ENCODE measurements at places on chromosomes 2 and 18.

GRCh38 chr2:40287195-40287594 is 164.7 kb downstream of the SLC8A1 start:
- peak; percentile 71 for DNase-seq

GRCh38 chr2:221704442-221704841 is 132.3 kb upstream of the EPHA4 start:
- no peak for DNase-seq

DNA sequence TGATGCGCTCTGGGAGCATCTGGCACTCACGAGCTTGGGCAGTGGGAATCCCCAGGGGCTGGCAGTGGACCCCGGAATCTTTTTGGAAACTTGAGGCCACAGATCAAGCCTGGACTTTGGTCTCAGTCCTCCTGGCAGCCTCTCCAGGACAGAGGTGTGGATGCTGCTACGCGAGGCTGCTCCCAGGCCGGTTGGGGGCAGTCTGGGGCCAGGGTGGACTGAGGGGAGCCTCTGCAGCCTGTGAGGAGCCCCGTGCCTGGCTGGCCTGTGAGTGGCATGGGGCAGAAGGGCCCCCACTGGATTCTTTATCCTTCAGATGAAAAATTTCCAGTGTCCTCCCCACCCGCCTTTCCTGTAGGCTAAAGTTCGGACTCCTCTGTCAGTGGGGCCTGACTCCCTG is 12.7 kb upstream of the DES start:
- DNase-seq, result no peak

DNA sequence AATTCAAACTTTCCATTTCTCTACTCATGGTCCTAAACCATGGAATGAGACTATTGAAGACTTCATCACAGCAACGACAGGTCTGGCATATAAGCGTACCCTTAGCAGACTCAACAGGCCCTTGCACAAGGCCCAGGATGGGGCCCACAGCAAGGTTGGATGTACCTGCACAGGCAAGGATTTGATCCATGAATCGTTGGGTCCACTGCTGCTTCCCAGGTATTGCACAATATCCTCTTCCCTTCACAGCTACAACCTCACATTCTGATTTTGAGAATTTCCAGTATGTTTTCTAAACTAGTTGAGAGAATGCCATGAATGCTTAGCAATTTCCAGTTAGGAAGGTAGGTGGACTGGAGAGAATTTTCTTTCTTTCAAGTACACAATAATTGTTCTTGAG is 515.8 kb downstream of the SUCLG1 start:
- DNase-seq, result no peak

DNA sequence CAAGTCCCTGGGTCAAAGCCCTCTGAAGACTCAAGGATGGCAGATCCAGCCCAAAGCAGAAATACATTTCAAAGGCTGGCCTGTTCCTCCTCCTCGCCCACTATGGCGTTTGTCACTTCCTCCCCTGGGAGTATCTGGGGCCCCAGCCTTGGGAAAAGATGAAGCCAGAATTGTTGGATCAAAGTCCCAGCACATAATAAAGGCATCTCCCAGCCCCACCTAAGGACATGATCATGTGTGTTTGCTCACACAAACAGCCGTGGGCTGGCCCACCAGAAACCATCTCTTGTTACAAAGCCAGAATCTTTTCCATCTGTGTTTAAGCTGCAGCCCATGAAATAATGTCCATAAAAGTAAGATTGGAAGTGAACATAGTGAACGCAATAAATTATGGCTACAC is 50.1 kb upstream of the HAAO start:
- no peak for DNase-seq

- no peak for DNase-seq
Measured at GRCh38 chr2:207481924-207482323, 47.8 kb upstream of the CREB1 start.

GRCh38 chr2:239081622-239082021 is 233.7 kb downstream of the TWIST2 start:
- no peak for DNase-seq

GRCh38 chr2:159290289-159290907 is 3.9 kb upstream of the WDSUB1 start:
- DNase-seq, result peak; percentile 17

GRCh38 chr2:43100883-43101662 is 125.3 kb downstream of the ZFP36L2 start:
- no peak for DNase-seq

DNA sequence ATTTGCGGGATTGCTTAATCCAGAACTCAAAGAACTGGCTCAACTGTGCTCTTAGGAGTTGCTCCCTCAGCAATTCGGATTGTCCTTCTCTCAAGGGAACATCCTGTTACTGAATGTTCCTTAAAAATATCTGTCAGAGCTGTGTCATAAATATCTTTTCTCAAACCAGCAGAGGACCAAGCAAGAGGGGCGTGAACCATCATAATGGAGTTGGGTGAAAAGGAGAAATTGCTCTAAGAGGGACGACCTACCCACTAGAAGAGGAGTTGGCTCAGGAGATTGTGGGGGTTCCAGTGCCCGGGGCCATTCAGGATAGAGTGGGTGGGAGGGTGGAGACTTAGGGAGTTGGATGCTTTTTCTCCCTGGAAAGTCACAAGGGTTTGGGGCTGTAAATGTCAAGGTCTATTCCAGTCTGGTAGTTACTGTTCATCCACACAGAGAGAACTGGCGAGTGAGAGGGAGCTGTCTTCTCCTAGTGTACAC is 59.5 kb downstream of the MERTK start:
- no peak for DNase-seq

- DNase-seq, result no peak
Measured at GRCh38 chr2:85318222-85319074, 9.3 kb downstream of the TGOLN2 start.

DNA sequence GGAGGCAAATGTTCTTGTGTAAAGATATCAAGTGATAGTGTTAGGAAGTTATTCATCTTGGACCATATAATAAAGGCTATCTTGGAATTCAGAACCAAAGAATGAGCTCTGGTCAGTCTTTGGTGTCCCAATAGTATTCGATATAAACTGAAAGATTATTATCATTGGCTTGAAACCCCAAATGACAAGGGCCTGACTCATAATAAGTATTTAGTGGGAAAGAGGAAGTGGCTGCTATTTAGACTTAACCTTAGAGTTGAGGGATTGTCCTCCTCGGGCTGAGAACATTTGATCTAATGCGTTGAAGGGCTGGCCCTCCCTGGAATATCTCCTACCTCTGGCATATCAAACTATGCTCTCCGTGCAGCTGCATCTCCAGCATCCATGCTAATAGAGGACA is 67.5 kb downstream of the CDH20 start:
- no peak for DNase-seq

DNA sequence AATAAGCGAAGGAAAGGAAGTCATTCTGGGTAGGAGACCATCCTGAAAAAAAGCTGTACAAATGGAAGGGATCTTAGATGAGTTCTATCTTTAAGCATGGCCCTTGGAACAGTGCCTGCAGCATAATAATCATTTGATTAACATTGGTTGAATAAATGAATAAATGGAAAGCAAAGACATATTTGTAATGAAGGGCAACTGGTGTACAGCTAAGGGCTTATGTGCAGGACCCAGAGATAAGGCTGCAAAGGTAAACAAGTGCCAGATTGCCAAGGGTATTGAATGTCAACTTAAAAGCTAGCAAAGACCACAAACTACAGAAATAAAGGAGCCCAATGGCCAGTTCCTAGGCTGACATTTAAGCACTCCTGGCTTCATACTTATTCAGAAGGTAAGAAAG is 19.4 kb downstream of the IMMT start:
- DNase-seq, result no peak

- DNase-seq, result peak; percentile 57
Measured at GRCh38 chr2:224178056-224178455, 139.0 kb upstream of the SERPINE2 start.

GRCh38 chr2:4862031-4862430 is 830.2 kb upstream of the SOX11 start:
- DNase-seq, result no peak

- DNase-seq, result no peak
Measured at GRCh38 chr2:167935803-167936110, 311.6 kb downstream of the STK39 start.

DNA sequence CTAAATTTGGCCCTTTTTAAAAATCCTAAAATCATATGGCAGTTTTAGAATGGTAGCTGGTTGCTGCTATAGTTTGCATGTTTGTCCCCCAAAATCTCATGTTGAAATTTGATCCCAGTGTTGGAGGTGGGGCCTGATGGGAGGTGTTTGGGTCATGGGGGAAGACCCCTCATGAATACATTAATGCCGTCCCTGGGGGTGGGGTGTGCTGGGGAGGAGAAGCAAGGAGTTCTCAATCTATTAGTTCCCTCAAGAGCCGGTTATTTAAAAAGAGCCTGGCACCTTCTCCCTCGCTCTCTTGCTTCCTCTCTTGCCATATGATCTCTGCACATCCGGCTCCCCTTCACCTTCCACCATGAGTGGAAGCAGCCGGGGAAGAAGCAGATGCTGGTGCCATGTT is 20.8 kb downstream of the GPATCH11 start:
- no peak for DNase-seq

- DNase-seq, result no peak
Measured at GRCh38 chr2:47069628-47070154, 85.4 kb downstream of the STPG4 start.

- DNase-seq, result no peak
Measured at GRCh38 chr2:71882236-71882946, 265.3 kb downstream of the CYP26B1 start.

DNA sequence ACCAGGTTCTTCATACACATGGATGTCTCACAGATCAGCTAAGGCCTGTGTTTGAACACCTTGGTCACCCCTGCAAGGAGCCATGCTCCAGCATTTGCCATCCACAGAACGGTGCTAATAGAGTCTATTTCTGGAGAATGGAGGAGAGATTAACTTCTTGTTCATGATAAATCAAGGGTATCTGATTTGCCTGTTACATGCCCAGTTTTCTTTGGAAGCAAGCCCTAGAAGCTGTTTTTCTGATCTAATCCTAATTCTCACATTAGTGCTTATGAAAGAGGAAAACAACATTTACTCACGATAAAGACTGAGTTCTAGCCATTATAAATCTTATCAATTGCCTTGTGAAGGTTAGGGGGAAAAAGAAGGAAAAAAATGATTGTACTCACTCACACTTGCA is 119.6 kb upstream of the DTNA start:
- no peak for DNase-seq

- DNase-seq, result peak; percentile 88
Measured at GRCh38 chr18:79434607-79435401, 39.1 kb downstream of the NFATC1 start.

DNA sequence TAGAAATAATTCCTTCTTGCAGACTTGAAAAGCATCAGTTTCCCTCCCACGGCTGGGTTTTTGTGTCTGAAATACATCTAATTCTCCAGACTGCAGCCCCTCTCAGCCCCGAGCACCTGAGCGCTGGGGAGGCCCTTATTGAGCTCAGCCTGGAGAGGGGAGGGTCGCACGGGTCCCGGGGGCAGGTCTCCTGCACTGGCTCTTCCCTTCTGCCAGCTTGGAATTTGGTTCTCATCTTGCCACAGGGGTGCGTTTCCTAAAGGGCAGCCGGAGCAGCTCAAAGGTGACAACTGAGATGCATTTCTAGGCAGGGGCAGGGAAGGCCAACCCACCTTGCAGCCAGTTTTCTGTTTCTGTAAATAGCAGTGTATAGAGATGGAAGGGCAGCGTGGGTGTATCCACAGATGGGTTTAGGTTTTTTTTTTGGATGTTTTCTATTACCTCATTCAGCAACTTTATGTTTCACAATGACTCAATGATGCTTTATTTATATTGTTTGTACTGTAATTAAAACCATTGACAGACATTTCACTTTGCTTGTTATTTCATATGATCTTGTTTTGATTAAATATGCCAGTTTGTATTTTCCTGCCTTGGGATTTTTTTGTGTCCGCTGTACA is 37.0 kb downstream of the GBX2 start:
- no peak for DNase-seq

GRCh38 chr2:67650291-67651133 is 253.4 kb downstream of the ETAA1 start:
- DNase-seq, result peak; percentile 20

- no peak for DNase-seq
Measured at GRCh38 chr2:72106978-72107377, 40.7 kb downstream of the CYP26B1 start.

GRCh38 chr18:43950062-43950461 is 672.8 kb upstream of the SYT4 start:
- no peak for DNase-seq

GRCh38 chr2:165475277-165476004 is 5.9 kb downstream of the CSRNP3 start:
- no peak for DNase-seq

DNA sequence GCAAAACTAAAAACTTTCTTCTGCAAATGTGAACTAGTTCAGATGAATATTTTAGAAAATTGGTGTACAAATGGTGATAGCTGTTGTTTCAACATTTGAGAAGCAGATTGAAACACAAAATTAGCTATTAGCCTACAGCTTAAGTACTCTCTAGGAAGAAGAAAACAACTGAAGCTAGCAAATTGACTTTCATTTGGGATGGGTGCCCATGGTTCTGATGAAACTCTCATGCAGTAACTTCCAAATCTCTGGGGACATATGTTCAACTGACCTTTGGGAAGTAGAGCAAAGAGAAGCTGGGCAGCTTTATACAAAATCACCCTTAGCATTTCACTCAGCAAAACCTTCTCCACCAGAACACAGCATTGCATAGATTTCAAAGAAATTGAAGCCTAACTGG is 119.0 kb downstream of the GALNT13 start:
- no peak for DNase-seq

GRCh38 chr2:24047703-24048033 is 477 bp upstream of the WDCP start:
- no peak for DNase-seq

GRCh38 chr2:202014759-202015211 is 18.9 kb upstream of the FZD7 start:
- no peak for DNase-seq

DNA sequence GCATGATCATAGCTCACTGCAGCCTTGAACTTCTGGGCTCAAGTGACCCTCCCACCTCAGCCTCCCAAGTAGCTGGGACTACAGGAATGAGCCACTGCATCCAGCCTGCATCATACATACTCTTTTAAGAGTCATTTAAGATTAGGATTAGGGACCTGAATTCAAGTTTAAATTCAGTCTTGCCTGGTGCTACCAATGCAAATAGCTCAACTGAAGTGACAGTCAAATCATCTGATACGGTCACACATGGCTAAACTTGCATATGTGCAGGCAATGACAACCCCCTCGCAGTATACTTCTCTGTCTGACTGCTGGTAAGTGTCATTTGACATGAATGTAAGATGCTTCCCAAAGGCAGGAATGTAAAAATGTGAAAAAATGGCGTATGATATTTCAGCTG is 31.8 kb upstream of the TMEM131 start:
- no peak for DNase-seq

- no peak for DNase-seq
Measured at GRCh38 chr2:150812664-150813367, 325.3 kb upstream of the RND3 start.

DNA sequence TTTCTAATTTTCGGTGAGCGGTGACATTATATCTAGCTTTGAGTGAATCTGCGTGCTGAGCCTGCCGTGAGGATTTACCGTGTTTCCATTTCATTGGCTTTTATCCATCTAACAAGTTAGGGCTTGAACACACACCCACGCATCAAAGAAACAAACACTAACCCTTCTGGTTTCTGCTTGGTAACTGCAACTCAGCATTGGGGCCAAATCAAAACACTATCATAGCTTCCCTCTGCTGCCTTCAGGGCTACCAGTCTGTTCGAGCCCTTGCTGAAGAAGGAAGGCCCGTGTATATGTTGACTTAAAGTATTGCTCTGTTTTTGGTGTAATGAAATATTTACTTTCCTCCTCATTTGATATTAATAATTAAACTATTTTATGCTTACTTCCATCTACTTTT is 227.2 kb downstream of the PHLPP1 start:
- DNase-seq, result no peak

Measured in COR-L47 (cell line).